ENCODE measurements at places on chromosomes 2 and 18. TPM values are rescaled to one million over a fixed set of nuclear protein-coding genes. Genes with fewer than 3 reads are reported as not detected.

The XIRP2 gene
- 829 TPM for total RNA-seq

The AGXT gene
- total RNA-seq = not detected

The CAPN13 gene
- total RNA-seq = not detected

- H3K36me3 ChIP-seq = no peaks in the 10 kb centered on the region
- no peak overlapping the region for H3K27ac ChIP-seq
- H3K27me3 ChIP-seq = no peaks in the 10 kb centered on the region
- H3K4me1 ChIP-seq = no peaks in the 10 kb centered on the region
- H3K4me3 ChIP-seq = no peak overlapping the region
- DNase-seq = no peak
Observed at GRCh38 chr2:52639692-52640091, 1127.9 kb upstream of the CHAC2 start.

DNA sequence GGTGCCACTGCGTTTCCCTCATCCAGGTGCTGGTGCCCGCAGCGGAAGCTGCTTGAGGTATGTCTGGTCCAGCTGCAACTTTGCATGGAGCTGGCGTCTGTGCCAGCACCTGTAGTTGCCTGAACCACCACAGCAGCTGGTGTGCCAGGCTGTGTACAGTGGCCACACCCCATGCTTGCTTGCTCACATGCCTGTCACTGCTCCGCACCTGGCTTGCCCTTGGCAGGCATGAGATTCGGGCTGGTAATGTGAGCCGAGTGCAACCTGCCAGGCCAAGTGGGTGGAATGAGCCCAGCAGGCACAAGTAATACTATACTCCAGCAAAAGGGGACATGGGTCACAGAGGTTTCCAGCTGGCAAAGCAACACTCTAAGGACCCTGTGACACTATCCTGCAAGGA is 1123.3 kb upstream of the ACVR2A start:
- no peak overlapping the region for H3K4me3 ChIP-seq
- no peaks in the 10 kb centered on the region for H3K36me3 ChIP-seq
- H3K27me3 ChIP-seq = no peaks in the 10 kb centered on the region
- no peaks in the 10 kb centered on the region for H3K4me1 ChIP-seq
- H3K27ac ChIP-seq = no peak overlapping the region

DNA sequence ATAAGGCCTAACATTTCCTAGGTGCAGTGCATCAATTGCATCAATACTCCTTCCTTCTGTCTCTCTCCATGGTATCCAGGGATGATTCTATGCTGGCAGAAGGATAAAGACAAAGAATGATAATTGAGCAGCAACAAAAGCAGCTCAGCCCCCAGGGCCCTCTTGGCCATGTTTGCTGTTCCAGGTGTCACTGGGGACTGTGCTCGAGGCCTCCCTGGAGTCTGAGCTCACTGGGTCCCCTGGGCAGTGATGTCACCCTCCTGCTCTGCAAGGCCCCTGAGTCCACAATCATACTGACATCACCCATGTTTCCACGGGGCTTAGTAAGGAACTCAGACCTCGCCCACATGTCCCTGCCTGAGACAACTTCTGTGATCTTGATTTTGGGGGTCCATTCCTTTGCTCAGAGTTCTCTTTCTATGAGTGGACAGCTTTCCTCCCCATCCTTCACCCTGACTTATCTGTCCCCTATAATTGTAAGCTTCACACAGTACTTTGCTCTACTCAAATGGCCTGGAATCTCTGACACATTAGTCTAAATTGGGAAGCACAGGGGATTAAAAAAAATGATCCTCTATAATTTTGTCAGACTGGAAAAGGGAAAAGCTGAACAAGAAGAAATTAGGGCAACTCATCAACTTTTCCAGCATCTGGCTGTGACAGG is 15.8 kb upstream of the EXOC6B start:
- H3K4me1 ChIP-seq = no peaks in the 10 kb centered on the region
- H3K27me3 ChIP-seq = no peaks in the 10 kb centered on the region
- H3K27ac ChIP-seq = no peak overlapping the region
- H3K4me3 ChIP-seq = no peak overlapping the region

DNA sequence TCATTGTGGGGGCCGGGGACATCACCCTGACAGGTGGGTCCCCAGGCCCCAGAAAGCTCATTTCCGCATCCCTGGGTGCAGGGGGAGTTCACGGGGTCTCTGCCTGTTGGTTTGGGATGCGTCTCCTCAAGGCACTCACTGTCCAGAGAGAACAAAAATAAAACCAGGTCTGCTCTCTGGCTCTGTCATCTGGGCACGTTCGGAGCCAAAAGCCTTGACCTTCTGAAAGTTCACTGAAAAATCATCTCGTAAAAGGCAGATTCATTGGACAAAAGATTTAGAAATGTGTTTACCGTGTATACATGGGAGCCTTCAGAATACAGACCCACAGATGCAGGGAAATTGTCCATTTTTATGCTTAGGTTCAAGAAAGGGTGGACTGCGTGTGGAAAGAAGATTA is 26.6 kb downstream of the MLPH start:
- no peaks in the 10 kb centered on the region for H3K27me3 ChIP-seq
- no peak for DNase-seq
- peak overlapping the region; percentile 77 for H3K27ac ChIP-seq
- H3K36me3 ChIP-seq = no peaks in the 10 kb centered on the region

DNA sequence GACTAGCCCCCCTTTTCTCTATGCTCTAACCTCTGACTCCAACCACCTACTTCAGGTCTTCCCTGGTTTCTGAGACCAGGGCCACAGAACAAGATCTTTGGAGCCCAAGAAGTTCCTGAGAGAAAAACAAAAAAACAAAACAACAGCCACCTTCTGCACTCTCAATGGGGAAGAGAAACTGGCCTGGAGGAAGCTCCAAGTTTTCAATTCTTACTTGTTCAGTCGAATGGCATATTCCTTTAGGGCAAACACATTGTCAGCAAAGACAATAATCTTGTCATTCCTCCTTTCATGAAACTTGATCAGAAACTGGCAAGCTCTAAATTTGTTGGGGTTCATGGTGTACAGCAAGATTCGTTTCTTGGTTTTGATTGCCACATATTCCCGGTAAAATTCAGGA is 15.0 kb downstream of the ERCC3 start:
- H3K36me3 ChIP-seq = peaks cover 100% of the 10 kb centered on the region
- no peak overlapping the region for H3K4me3 ChIP-seq
- no peaks in the 10 kb centered on the region for H3K27me3 ChIP-seq
- no peak for DNase-seq
- no peak overlapping the region for H3K27ac ChIP-seq

Data from heart right ventricle (tissue), 16 donors.